ENCODE measurements at places on chromosomes 4 and X. TPM values are rescaled to one million over a fixed set of nuclear protein-coding genes. Genes with fewer than 3 reads are reported as not detected.

Gene SLC7A11
- total RNA-seq = 3.8 TPM

Gene TMPRSS11E
- not detected for total RNA-seq

Gene SMIM14
- 53.8 TPM for total RNA-seq

Gene CTAG1A
- total RNA-seq = not detected

Gene GYPE
- 3.2 TPM for total RNA-seq

Gene USP17L29
- total RNA-seq = not detected

Gene SSX4
- total RNA-seq = not detected

Gene TEX13B
- total RNA-seq = not detected

Gene MANBA
- total RNA-seq = 56.0 TPM

Gene CDKL2
- total RNA-seq = 20.6 TPM

Gene MAGEA11
- not detected for total RNA-seq

Gene WDR44
- 14.2 TPM for total RNA-seq

Gene TGIF2LX
- total RNA-seq = not detected

Gene SYTL4
- 16.4 TPM for total RNA-seq

Gene FGF13
- 3.2 TPM for total RNA-seq

Gene CXCL11
- total RNA-seq = not detected

Gene NEK1
- 13.5 TPM for total RNA-seq

Gene DIPK2B
- 27.7 TPM for total RNA-seq

Gene STEEP1
- 23.1 TPM for total RNA-seq

Gene ADH7
- total RNA-seq = not detected

Gene TMPRSS11B
- total RNA-seq = not detected

Gene SORCS2
- total RNA-seq = 7.2 TPM

Gene FRMPD4
- 0.29 TPM for total RNA-seq

Gene NFXL1
- 11.7 TPM for total RNA-seq

Gene ADGRG4
- 0.06 TPM for total RNA-seq

Gene BMPR1B
- total RNA-seq = 3.0 TPM

Gene FRG2
- total RNA-seq = not detected

Gene UCP1
- not detected for total RNA-seq

Gene SLITRK4
- 0.58 TPM for total RNA-seq

Gene CFI
- 61.0 TPM for total RNA-seq

Gene TBL1X
- total RNA-seq = 18.4 TPM

Gene SMR3B
- total RNA-seq = not detected

Gene GPR50
- not detected for total RNA-seq

Gene VCX2
- not detected for total RNA-seq

Gene HS3ST1
- 1.5 TPM for total RNA-seq

Gene RAB9B
- total RNA-seq = 0.55 TPM

Gene ENPEP
- total RNA-seq = 7.5 TPM
